Esophagus squamous epithelium (tissue), 5 donors: ENCODE measurements at places on chromosomes 6 and 20.

DNA sequence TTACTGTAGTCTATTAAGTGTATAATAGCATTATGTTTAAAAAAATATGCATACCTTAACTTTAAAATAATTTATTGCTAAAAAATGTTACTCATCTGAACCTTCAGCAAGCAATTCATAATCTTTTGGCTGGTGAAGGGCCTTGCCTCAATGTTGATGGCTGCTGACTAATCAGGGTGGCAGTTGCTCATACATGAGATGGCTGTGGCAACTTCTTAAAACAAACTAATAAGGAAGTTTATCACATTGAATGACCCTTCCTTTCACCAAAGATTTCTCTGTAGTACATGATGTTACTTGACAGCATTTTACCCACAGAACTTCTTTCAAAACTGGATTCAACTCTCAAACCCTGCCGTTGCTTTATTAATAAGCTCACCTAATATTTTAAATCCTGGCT, 84.0 kb downstream of the TASP1 start:
- no peak for DNase-seq

DNA sequence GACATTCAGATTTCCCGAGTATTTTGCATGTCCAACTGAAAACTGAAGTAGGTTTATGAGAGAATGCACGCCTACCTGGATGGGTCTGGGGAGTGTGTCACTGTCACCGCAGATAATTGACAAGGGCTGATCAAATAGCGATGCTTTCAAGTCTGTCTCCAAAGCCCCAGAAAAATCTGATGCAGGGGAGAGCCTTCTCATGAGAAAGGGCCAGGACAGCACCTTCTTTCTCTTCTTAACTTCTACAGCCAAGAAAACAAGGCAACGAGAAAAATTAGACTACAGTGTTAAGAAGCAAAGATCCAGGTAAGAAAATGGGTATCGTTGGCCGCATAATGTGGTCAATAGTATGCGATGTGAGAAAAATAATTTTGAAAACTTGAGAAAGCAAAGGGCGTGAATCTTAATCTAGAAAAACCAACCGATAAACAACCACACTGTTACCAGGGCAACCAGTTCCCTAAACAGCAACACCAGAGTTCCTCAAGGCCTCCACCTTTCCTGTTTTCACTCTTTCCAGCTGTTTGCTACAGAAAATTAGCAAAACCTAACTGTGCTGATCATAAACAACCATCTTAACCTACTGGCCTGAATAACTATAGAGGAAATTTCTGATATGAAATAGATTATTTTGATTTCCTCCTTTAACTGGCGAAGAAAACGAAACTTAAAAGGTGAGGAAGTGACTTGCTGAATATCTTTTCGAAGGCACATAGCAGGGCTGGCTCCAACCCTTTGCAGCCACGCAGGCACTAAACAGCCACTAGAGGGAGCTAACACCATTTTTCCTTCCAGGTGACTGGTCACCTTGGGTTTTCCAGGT, 2.6 kb downstream of the TAGAP start:
- no peak for DNase-seq

GRCh38 chr6:132598473-132598872, 8.9 kb upstream of the TAAR5 start:
- no peak for DNase-seq

GRCh38 chr6:166950443-166950821, 5.9 kb downstream of the RNASET2 start:
- DNase-seq: no peak

- DNase-seq: no peak
These were observed 14.2 kb upstream of the DHX35 start for GRCh38 chr20:38947931-38948362.

- no peak for DNase-seq
These were observed 22.8 kb downstream of the SRSF3 start for GRCh38 chr6:36616893-36617521.

GRCh38 chr20:53643031-53643832, 49.6 kb upstream of the ZNF217 start:
- DNase-seq: no peak

DNA sequence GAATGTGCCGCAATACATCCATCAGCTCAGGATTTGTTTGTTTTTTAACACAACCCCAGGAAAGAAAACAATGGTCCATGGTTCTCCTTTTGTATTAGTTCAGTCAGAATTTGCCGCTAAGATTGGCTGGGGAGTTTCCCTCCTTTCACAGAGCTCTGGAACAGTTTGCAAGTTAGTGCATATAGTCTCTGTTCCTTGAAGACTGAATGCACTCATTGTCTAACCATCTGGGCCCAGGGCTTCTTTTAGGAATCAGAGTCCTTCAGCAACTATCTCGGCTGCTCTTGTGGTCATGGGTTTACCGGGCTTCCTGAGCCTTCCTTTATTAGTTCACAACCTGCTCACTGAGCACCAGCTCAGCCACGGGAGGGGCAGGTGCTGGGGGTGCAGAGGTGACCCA, 121.3 kb downstream of the SLC23A2 start:
- DNase-seq: no peak

- DNase-seq: no peak
These were observed 47.4 kb upstream of the STX16 start for GRCh38 chr20:58603721-58604120.

DNA sequence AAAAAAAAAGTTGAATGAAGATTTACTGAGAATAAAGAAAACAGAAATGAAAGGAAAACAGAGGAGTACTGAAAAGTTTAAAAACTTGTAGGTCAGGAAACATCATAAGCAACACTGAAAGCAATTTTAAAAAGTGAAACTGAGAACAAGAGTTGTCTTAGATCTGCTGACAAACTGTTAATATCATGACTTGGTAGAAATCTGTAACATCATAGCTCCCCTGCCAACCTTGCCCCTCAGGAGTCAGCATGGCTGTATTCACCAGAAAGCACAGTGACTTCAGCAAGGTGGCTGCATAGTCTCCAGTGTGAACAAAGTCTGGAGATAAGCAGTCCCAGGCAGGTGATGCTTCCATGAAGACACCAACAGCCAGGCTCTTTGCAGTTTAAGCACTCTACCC, 5.3 kb downstream of the NAA20 start:
- no peak for DNase-seq

- no peak for DNase-seq
These were observed 134.2 kb upstream of the LRFN2 start for GRCh38 chr6:40721271-40721952.

DNA sequence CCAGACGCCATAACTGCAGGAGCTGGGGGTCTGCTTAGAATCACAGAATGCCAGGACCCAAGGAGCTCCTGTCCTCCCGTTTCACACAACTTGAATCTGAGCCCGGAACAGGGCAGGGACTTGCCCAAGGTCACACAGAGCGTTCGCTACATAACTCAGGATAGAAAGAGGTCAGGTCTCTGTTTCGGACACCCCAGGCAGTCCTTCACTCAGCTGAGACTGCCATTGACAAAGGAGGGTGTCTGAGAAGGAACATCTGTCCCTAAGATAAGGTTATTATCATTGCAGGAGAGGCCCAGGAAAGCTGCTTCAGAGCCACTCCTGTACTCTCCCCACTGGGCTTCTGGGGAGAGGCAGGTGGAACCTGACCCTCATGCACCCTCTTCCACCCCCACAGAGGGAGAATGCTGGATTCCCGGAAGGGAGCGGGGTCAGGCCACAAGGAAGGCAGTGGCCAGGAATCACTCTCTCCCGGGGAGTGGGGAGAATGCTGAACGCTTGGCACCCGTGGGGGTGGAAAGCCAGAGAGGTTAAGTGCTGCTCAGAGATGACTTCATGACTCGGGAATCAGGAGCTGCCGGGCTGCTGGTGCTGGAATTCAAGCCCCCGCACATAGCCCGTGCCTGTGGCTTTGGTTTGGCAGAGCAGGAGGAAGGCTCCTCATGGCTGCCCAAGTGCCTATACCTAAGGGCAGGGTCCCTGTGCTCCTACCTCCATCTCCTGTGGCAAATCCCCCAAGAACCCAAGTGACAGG, 10.7 kb downstream of the SDC4 start:
- DNase-seq: no peak

GRCh38 chr6:33613795-33614168, 7.3 kb upstream of the ITPR3 start:
- no peak for DNase-seq

DNA sequence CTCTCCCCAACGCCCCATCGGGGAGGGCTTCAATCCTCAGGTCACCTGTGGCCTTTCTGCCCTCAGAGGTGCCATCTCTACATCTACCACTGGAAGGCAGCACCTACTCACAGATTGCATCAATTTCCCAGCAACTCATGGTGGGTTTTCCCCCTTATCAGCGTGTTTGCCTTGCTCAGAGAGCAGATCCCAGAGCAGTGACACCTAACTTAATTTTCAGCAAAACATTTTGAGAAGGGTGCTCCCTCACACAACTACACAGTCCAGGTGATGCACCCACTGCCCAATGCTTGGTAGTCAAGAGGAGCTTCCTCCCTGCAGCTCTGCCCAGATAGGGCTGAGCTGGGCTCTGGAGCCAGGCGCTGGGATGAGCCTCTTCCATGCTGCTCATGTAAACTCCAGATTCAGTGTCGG, 48.2 kb downstream of the PLG start:
- DNase-seq: no peak

- DNase-seq: no peak
These were observed 160.2 kb downstream of the MRPL14 start for GRCh38 chr6:43966853-43967718.

DNA sequence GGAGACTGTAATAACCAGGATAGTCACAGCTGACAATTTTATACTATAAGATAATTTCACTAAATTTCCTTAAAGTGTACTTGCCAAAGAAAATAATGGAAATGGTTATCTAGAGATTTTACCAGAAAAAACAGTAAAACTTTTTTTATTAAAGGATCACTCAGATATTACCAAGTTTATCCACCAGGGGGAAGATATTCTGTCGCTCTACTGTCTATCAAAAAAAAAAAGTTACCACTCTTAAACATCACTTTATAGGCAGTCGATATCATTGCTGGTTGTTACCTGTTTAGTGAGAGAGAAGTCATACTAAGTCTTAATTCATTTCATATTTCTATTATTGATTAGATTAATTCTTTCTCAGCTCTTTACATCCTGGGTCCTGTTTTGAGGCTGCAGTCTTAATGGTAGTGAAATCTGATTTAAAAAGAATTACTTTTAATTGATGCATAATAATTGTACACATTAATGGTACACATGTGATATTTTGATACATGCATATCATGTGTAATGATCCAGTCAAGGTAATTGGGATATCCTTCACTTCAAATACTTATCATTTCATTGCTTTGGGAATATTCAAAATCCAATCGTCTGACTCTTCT, 18.9 kb downstream of the L3MBTL3 start:
- DNase-seq: no peak

DNA sequence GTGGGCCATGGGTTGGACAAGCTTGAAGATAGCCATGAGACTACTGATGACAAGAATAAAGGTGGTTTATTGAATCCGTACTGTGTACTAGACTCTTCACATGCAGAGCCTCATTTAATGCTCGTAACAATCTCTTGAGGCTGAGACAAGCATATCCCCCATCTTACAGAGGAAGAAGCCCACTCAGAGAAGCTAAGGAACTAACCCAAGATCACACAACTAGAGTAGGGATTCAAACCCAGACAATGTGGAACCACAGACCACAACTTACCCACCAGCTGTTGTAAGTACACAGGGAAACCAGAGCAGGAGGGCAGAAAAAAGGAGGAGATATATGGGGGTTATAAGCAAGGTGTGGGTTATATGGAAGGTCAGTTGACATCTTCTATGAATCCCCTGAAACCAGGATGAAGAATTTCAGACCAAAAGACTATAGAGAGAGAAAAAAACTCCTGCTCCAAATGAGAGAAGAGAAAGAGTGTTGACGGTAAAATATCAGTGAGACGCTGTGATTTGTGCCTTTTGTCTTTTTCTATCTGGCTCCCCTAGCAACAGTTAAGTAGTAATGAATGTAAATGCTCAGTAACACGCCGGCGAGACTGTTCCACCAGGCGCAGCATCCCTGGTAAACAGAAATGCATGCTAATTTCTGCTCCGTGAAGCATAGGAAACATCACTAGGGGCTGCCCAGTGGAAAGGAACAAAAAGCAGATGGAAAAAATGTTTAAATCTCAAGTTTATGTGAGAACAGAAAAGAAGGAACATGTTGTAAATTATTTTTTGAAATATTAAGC, 80.1 kb upstream of the SLC22A16 start:
- no peak for DNase-seq

- no peak for DNase-seq
These were observed 418 bp upstream of the UCKL1 start for GRCh38 chr20:63956664-63957003.

- DNase-seq: no peak
These were observed 254.5 kb downstream of the TMEM242 start for GRCh38 chr6:157068691-157069324.

DNA sequence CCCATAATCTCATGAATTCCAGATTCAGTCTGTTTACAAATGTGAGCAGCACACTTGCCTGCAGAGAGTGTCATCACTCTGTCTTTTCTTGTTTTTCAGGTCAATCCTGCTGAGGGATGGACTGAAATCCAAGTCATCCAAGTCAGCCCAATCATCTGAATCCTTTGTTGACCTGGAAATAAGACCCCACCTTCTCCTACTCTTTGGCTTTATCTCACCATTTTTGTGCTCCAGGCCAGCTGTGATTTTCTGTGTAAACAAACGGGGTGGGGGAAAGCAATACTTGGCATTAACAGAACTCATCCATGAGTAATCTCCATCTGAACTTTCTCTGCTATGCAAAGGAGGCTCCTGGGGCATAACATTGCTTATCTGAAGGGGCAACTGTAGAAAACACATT, 16.9 kb upstream of the GSTA4 start:
- DNase-seq: no peak

DNA sequence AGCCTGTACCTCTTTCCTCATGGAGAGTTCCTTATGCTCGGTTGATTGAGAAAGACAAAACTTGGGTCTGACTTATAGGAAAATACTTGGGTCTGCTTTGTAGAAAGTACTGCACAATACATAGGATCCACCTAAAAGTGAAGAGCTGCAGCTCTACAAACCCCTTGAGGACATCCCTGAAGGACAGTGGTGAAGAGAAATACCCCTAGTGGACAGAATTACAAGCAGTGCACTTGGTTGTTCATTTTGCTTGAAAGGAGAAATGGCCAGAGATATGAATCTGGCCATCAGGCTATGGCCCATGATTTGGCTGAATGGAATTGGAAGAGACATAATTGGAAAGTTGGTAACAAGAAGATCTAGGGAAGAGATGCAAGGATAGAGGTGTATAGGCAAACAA, 8.3 kb downstream of the CD24 start:
- no peak for DNase-seq

DNA sequence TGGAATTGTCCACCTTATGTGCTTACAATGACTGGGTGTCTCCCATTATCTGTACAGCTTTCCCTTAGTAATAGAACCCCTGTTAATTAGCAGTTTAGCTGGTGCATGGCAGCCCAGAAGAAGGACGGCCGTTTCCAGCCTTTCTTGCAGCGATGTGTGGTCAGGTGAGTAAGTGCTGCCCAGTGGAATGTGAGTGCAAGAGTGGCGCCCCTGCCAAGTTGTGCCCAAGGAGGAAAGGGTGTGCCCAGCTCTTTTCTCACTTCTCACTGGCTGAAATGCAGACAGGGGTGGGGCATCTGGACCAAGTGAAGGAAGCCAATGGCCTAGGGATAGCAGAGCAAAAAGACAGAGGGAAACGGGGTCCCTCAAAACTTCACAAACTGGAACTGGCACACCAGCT, 296.8 kb downstream of the PREX1 start:
- DNase-seq: no peak

GRCh38 chr20:8389381-8390036, 257.4 kb downstream of the PLCB1 start:
- DNase-seq: no peak
